Fibroblast of villous mesenchyme (primary cell): ENCODE measurements at places on chromosomes 7 and 10. TPM values are rescaled to one million over a fixed set of nuclear protein-coding genes. Genes with fewer than 3 reads are reported as not detected.

GRCh38 chr10:93425861-93426260 is 56.3 kb downstream of the MYOF start:
- no peak for DNase-seq

Gene BLNK
- not detected in 2 replicates for total RNA-seq

Gene SMNDC1
- total RNA-seq, result 6.8 and 11.7 TPM in 2 replicates

GRCh38 chr10:86195521-86196157 is 171.0 kb downstream of the GRID1 start:
- DNase-seq, result no peak
